ENCODE measurements at places on chromosomes 12 and 14.

DNA sequence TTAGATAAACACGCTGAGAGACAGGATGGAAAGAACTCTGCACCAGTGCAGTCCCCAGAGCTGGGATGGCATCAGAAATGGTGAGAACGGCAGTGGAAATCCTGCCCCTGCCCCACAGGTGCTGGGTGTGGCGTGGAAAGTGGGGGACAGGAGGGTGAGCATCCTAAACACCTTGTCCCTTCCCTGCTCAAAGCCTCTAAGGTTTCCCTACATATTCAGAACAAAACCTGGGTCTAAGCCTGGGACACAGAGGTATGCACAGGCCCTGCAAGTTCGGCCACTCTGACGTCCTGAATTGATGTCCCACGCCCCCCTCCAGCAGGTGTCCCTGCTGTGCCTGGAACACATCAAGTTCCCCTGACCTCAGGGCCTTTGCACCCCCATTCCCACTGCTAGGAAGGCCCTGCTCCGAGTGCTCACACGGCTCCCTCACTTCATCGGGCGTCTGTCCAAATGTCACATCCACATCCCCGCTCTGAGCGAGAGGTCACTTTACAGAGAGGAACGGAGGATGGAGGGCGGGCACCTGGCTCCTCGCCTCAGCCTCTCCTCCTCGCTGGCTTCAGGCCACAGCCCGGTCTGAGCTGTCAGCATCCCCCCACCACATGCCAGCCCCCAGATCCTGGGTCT is 38.5 kb upstream of the SFSWAP start:
- no peak for DNase-seq

DNA sequence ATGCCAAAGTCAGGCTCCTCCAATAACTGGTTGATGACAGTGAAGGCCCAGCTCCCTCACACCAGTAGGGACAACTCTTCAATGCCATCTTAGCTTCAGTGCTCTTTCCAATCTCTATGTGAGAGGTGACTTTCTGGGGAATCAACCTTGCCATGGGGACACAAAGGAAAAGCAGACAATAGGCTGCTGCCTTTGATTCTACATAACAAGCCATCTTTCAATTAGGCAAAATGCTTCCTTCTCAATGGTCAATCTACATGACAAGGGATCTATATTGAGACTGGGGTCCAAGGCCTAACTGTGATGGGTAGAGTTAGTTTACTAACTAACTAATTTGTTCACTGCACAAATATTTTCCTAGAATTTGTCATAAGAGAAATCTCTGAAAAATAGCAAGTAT is 1417.5 kb upstream of the SEL1L start:
- no peak for DNase-seq

DNA sequence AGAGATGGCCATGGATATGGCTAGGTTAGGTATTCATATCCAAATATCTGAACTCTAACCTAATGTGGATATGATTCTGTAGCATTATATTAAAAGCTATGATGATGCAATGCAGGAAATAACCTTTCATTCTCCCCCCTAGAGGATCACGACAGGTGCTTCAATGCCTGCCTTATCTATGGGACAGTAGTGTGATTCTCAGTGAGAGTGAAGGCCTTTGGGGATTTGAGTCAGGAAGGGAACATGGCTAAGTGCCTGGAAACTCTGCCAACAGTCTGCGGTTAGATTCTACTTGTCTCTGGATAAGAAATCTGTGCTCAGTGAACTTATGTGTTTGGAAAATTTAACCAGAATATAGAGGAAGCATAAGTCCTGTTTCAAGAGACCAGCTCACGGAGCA is 81.8 kb downstream of the SLC38A1 start:
- no peak for DNase-seq

DNA sequence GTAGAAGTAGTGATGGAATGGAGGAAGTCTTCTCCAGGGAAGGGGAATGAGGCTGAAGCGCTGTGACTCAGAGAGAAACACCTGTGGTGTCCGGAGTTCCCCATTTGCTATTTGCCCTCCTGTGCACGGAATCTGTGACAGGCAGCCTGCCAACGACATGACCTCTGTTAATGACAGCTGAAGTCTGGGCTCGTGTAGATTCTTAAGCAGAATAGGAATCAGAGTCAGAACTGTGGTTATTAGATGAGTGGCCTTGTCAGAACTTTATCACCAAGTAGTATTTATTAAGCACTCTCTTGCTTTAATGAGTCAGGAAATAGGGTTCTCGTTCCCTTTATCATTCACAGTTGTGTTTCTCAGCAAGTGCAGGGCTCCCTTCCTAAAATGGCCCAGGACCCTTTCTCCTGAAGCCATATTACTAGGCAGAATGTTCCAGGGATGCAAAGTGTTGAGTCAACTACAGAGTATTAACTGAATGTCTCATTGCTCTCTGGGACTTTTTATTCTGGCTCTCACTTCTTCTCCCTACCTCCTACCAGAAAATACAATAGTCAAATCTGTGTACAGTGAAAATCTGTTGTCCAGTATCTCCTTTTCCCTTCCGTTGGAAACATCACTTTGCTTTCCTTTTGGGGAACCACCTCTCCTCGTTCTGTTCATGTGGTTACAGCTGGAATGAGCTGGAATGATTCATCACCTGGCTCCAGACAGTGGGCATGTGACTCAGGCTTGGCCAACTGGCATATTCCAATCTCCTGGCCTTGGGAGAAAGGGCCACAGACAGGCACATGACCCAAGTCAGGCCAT is 77.8 kb upstream of the MAX start:
- DNase-seq = no peak

DNA sequence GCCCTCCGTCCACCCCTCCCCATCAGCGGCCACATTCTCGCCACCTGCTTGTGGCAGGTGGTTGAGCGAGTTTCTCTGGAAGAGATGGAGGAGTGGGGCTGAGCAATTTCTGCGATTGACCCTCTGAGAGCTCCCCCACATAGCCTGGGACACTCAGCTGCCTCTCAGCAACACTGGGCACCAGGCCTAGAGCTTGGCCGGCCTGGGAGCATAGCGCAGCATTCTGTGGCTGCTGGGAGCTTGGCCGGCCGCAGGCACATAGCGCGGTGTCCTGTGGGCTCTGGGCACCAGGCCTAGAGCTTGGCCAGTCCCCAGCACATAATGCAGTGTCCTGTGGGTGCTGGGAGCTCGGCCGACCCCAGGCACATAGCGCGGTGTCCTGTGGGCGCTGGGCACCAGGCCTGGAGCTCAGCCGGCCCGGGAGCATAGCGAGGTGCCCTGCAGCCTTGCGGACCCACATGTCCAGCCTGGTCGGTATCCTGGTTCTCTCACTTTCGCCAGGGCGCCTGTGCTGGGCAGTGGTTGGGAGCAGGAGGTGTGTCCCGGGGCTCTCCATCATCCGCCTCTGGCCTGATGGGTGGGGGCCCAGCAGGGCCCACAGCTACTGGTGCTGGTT is 43.8 kb downstream of the LRCOL1 start:
- no peak for DNase-seq

- no peak for DNase-seq
Observed at GRCh38 chr12:53664936-53665335, 10.9 kb downstream of the ATP5MC2 start.

Data from cortex of kidney (tissue), 1 donor.